Glomerular endothelial cell (primary cell): ENCODE measurements at places on chromosomes 11 and 22. TPM values are rescaled to one million over a fixed set of nuclear protein-coding genes. Genes with fewer than 3 reads are reported as not detected.

The UBQLNL gene
- 0.24 and 0.53 TPM in 2 replicates for total RNA-seq

The CNGA4 gene
- total RNA-seq: 0.12 TPM in 1 of 2 replicates, not detected in the other

The CTSW gene
- 0.35 TPM in 1 of 2 replicates, not detected in the other for total RNA-seq

The CFAP300 gene
- 0.23 TPM in 1 of 2 replicates, not detected in the other for total RNA-seq

The CATSPER1 gene
- total RNA-seq: 0.82 TPM in 1 of 2 replicates, not detected in the other

The OR6T1 gene
- not detected in 2 replicates for total RNA-seq

The BAIAP2L2 gene
- total RNA-seq: 0.24 and 0.93 TPM in 2 replicates

The KRTAP5-7 gene
- not detected in 2 replicates for total RNA-seq

The TRPM5 gene
- total RNA-seq: not detected in 2 replicates

The F2 gene
- 0.19 TPM in 1 of 2 replicates, not detected in the other for total RNA-seq

The DRG1 gene
- total RNA-seq: 54.5 and 62.6 TPM in 2 replicates

The CHCHD10 gene
- 15.2 and 24.3 TPM in 2 replicates for total RNA-seq
